ENCODE measurements at places on chromosomes 7 and 10.

DNA sequence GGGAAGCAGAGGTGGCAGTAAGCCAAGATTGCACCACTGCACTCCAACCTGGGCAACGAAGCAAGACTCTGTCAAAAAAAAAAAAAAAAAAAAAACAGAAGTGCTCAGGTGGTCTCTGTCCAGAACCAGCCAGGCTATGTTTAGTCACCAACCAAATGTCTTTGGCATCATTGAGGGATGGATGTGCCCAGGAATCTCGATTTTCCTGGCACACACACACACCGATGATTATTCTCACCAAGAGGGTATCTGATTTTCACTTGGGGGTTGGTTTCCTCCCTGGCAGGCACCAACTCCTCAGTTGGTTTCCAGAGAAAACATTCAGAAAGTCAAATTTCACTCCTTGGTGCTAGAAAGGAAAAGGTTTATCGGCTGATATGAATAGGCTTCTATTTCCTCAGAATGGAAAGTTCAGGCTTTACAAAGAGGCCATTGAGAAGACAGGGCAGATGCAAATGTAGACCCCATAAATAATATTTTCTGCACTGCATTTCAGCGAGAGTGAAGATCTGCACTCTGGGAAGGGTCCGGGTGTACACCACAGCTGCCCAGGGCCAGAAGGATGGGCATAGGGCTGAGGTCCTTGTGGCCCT, 154.8 kb downstream of the TNS3 start:
- DNase-seq: no peak

GRCh38 chr7:140989068-140989467, 25.7 kb downstream of the MRPS33 start:
- no peak for DNase-seq

DNA sequence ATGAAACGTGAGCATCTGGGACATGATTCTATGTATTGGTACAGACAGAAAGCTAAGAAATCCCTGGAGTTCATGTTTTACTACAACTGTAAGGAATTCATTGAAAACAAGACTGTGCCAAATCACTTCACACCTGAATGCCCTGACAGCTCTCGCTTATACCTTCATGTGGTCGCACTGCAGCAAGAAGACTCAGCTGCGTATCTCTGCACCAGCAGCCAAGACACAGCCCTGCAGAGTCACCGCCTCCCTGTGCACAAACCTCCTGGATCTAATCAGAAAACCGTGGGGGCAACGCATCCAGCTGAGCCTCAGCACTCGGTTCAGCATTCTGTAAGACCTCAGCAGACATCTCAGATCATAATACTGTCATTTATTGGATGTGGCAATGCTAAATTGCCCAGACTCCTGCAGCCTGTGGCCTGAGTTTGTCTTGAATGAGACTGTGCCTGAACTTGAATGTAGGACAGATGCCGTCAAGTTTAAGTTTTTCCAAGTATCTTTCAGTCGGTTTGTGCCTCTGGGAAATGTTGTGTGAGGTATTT, 41.5 kb upstream of the PRSS58 start:
- no peak for DNase-seq

- no peak for DNase-seq
Observed at GRCh38 chr7:151386301-151387160, 23.3 kb downstream of the WDR86 start.

DNA sequence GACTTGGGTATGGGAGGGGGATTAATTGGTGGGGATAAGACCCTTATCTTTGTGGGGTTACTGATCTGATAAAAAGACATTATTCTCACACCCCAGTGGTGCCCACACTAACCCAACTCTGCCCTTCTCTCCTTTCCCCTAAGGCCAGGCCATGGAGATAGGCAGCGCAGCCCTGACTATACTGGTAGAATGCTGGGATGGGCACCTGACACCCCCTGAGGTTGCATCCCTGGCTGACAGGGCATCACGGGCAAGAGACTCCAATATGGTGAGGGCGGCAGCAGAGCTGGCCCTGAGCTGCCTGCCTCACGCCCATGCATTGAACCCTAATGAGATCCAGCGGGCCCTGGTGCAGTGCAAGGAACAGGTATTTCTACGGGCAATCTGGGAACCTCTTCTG, 12.7 kb downstream of the ZSWIM8 start:
- DNase-seq: no peak

- DNase-seq: no peak
Observed at GRCh38 chr10:128487517-128487916, 361.3 kb upstream of the MKI67 start.

GRCh38 chr10:110725801-110726630, 81.9 kb downstream of the RBM20 start:
- DNase-seq: no peak

- DNase-seq: no peak
Observed at GRCh38 chr7:70000737-70001348, 402.6 kb downstream of the AUTS2 start.

DNA sequence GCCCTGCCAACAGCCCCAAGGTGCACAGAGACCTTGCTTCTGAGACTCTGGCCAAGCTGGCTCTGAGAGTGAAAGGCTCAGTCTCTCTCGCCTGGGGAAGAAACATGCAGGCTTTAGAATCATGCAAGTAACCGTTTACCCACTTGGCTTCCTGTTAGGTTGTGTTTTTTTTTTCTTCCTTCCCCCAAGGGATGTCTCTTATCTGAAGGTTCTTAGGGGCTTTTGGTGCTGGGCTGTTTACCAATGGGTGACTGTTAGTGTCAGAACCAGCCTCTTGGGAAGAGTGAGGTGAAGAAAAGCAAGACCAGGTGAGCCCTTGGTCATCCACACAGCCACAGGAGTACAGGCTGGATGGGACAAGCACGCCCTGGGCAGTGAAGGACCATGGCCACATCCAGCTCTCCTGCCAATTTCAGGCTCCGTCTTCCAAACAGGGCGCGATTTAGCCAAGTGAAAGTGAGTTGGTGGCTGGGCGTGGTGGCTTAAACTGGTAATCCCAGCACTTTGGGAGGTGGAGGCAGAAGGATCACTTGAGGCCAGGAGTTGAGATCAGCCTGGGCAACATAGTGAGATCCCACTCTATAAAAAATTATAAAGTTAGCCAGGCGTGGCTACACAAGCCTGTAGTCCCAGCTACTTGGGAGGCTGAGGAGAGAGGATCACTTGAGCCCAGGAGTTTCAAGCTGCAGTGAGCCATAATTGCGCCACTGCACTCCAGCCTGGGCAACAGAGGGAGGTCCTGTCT, 76.3 kb upstream of the CUX1 start:
- DNase-seq: no peak

GRCh38 chr7:25549271-25549921, 321.1 kb upstream of the NPVF start:
- no peak for DNase-seq

DNA sequence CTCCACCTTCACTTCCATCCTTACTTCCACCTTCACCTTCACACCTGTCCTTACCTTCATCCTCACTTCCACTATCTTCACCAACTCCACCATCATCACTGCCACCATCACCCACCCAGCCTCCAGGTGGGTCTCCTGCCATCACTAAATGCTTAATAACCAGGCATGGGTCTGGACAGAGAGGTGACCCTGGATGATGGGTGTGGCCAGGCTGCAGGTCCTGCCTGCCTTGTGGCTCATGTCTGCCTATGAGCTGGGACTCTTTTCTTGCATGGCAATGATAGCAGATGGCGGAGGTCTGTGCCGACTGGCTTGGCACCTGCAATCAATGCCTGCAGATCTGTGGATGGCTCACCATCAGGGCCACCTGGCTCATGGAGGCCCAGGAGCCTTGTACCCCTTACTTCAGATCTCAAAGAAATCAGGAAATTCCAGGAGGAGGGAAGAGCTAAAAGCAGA, 60.1 kb upstream of the ELN start:
- DNase-seq: no peak

- peak; percentile 87 for DNase-seq
Observed at GRCh38 chr7:50266635-50267386, 37.7 kb upstream of the IKZF1 start.

DNA sequence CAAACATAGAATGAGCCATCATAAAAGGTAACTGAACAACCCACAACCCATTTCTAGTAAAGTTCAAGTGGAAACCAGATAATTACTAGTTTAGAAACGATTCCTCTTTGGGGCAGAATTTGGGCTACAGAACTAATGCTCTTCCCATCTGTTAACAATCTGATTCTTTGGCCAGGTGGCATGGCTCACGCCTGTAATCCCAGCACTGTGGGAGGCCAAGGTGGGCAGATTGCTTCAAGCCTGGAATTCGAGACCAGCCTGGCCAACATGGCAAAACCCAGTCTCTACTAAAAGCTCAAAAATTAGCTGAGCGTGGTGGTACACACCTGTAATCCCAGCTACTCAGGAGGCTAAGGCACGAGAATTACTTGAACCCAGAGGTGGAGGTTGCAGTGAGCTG, 18.5 kb downstream of the CYP51A1 start:
- DNase-seq: no peak

DNA sequence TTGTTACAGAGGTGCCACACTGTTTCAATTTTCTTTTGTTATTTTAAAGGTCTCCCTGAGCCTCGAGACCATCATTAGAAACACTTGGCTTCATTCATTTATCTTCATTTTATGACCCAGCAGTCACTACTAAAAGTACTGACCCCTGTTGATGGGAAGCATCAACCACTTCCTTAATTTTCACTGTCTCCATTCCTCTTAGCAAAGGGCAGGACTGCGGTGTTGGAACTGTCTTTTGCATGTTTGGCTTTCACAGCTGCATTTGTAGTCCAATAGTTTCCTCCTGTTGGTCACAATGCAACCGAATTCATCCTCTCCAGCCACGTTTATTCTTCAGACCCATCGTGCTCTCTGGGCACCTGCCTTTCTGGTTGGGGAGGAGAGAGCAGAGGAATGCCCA, 46.7 kb upstream of the PDZD8 start:
- no peak for DNase-seq

DNA sequence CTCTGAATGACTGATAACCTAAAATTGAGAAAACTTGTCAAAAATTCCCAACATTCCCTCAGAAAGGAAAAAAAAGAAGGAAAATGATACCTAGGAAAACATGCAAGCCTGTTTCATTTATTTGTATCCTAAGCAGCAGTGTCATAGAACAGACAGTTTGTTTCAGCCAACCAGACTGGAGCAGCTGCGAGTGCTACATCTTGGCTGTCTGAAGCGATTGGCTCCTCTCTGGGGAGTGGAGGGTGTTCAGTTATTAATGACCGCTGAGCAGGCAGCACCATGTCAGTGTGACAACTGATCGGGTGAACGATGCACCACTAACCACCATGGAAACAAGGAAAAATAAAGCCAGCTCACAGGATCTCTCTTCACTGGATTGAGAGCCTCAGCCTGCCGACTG, at the start of gene LRRN3:
TSS of gene LRRN3 (plus strand) at position 282 of the 400 bp plus-strand sequence. CDS start 31,646 bp downstream, outside the sequence.
- no peak for DNase-seq

DNA sequence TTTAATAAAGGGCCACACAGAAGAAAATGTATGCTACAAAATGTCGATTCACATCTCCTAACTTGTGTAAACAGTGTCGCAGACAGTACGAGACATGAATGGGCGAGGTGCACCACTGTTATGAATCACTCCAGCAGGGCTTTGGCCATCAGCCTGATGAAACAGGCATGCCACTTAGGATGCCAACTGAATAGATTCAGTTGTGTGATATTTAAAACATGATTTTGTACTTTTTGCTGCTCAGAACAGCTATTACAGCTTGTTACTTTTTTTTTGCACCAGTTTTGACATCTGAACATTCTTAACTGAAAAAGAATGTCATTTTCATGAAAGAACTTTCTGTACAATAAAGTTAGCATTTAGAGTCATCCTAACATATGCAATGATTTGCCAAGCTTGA, 138.1 kb downstream of the VTI1A start:
- no peak for DNase-seq

GRCh38 chr7:154583454-154583853, 419.5 kb downstream of the PAXIP1 start:
- DNase-seq: no peak

GRCh38 chr7:141649137-141649864, 52.7 kb downstream of the DENND11 start:
- DNase-seq: no peak

DNA sequence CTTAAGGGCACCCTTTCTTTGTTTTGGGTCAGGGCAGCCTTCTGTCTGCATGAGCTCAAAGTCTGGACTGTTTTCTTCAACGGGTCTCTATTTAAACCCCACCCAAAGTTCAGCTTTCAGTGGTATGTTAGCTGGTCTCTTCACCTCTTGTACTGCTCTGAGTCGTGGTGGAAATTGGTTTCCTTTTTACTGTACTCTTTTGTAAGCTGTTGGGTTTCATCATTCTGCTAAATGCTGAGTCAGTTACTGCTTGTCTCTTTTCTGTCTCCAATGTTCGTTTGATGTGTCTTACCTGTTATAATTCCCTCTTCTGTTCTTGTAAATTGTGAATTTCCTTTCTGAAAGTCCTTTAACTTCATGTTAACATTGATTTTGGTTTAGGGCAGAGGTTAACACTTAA, 64.1 kb upstream of the MALRD1 start:
- DNase-seq: no peak

GRCh38 chr7:18538554-18539250, 43.2 kb downstream of the HDAC9 start:
- DNase-seq: no peak

DNA sequence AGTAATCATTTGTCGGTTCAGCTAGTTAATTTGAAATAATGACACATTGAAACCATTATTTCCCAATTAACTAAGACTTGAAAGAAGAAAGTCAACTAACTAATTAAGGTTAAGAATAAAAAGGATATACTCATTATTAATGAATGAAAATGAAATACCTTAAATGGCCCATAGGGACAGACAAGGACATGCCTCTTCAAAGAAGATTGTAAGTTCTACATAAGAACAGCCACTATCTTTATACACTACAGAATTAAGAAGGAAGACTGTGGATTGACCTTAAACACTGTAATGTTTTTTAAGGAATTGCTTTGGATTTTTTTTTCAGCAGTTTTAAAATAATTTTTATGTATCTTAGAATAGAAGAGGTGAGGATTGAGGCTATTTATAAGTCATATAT, 60.7 kb downstream of the CSTF2T start:
- no peak for DNase-seq

- no peak for DNase-seq
Observed at GRCh38 chr10:89894051-89894450, 192.7 kb downstream of the KIF20B start.

GRCh38 chr10:79072994-79073645, 4.4 kb downstream of the ZMIZ1 start:
- DNase-seq: no peak

DNA sequence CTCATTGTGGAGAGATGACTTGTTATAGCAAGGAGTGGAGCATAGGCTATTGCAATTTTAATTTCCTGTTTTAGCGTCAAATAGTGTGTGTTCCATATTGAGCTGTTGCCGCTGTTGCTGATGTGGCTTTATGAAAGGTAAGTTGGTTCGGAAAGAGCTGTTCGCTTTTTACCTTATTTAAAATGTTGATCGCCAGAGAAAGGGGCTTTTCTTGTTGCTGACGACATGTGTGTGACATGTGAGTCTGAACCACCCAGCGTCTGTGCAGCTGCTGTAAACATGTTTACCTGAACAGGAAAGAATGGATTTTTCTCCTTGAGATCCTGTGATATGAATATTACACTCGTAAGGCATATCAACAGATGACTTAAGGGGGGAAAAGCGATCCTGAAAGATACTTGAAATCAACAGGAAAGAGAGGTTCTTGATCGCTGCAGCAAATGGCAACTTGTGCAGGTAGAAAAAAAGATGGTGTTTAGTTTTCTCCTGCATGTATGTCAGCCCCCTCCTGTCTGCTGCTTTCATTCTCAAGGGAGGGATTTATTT, 2.5 kb downstream of the ZEB1 start:
- peak; percentile 35 for DNase-seq
